CD4-positive, alpha-beta T cell treated with Interferon gamma for 1 hour (primary cell): ENCODE measurements at places on chromosomes 6 and 20.

DNA sequence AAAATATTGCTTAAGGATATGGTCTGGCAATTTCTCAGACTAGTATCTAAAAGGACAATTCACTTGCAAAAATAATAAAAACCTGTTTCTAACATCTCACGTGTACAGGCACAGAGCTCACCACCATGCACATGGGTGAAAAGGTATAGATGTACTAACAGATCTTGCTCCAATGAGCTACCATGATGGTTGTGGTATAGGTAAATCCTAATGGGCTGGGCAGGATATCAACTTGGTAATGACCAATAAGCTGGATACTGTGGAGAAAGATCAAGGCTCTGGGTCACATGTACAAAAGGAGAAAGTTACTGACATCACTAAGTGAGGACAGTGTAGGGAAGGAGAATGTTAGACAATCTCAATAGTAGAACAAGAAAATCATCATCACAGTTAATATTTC, 111.0 kb upstream of the NUP153 start:
- no peak for DNase-seq

GRCh38 chr20:35314816-35315631, 22.8 kb upstream of the FAM83C start:
- no peak for DNase-seq

DNA sequence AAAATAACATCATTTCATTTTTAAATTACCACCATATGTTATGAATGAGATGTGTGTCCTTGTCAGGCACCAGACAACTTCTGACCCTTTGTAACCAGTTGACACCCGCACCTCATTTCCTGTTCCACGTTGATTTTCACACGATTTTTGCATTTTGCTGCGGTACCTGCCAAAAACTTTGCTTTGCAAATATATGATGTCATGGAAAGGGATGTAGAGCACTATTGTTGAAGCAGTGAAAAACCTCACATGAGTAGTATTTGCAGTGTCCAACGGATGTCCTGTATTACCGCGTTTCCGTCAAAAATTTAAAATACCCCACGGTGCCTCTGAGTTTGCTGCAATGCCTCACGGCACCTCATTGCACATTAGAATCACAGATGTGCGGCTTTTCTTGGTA, 115.6 kb downstream of the MTHFD1L start:
- no peak for DNase-seq

GRCh38 chr20:34062570-34063482, 49.2 kb downstream of the EIF2S2 start:
- DNase-seq = no peak

DNA sequence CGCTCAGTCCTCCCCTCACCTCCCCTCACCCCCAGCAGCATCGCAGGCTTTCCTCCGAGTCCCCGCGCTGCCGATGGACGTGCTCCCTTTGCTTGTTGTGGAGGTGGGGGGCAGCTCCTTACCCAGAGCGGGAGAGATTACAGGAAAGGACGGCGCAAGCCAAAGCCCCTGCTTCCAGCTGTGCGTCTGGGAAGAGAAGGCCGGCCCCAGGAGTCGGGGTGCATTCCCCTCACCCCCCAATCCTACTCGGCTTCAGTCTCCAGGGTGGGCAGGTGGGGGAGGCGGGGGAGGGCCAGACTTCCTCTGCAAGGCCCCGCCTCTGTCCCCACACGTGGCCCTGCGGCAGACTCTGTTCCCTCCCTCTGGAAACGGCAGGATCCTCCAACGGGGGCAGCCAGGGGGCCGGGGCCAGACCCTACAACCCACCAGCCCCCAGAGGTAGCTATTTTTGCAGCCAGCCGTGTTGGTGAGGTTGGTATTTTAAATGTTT, 43.6 kb downstream of the NTSR1 start:
- no peak for DNase-seq

DNA sequence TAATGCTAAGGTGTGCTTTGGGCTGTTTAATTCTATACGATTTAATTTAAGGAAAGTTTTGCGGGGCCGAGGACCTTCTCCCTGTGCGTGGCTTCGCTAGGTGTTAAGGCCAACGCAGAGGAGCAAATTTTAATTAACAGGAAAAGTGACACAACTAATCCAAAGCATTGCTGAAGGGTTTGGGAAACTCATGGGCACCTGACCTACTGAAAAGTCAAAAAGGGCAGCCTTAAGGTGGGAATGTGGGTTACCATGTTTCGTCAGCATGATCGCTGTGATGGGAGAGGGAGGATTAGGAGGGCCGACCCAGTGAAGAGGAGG, 415 bp upstream of the CUL9 start:
- no peak for DNase-seq
